Gastroesophageal sphincter (tissue), 4 donors: ENCODE measurements at places on chromosomes 7 and 10. TPM values are rescaled to one million over a fixed set of nuclear protein-coding genes. Genes with fewer than 3 reads are reported as not detected.

DNA sequence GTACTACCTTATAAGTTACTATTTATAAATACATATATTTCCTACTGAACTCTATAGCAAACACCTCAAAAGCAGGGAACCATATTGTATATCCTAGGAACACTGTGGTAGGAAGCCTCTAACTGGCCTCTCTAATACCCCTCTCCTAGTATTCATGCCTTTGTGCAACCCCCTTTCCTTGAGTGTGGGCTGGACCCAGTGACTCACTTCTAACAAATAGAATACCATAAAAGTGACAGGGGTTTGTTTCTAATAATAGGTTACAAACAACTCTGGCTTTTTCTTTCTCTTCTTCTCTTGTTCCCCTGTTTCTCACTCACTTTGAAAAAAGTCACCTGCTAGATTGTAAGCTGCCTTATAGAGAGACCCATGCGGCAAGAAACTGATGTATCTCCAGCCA is 51.6 kb upstream of the MACC1 start:
- ATAC-seq, result no peak

DNA sequence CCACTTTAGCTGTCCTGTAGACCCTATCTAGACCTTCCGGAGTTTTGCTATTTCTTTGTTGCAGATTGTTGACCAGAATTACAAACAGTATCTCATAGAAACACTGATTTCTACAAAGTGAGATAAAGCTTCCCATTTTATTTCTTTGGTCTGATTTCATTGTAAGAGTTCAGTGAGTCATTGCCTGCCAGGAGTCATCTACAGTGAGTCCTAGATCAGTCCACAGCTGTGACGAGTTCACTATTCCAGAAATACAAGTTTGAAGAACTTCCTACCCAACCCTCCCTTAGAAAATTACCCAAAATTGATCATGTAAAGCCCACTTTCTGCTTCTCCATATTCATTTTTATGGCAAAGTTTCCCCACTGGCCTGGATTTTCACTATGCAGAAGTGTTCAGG is 905.5 kb downstream of the CNTNAP2 start:
- ATAC-seq, result no peak

- ATAC-seq, result no peak
Observed at GRCh38 chr10:78875331-78875877, 193.4 kb upstream of the ZMIZ1 start.

DNA sequence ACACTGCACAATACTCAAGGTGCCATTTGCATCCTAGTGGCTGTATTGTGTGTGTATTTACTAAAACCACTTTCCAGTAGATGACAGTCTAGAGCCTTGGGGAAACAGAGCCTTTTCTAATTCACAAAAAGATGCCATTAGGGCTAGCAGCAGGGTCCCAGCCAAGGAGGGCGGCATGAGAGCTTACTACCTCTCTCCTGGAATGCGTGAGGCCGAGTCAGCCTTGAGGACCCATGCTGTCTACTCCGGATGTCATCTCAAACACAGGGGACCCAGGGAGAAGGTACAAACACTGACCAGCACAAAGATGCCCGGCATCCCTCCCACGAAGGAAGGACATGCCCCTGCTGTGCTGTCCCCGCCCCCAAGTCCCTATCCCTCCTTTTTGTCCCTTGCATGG is 65.5 kb downstream of the CYCS start:
- ATAC-seq, result no peak

DNA sequence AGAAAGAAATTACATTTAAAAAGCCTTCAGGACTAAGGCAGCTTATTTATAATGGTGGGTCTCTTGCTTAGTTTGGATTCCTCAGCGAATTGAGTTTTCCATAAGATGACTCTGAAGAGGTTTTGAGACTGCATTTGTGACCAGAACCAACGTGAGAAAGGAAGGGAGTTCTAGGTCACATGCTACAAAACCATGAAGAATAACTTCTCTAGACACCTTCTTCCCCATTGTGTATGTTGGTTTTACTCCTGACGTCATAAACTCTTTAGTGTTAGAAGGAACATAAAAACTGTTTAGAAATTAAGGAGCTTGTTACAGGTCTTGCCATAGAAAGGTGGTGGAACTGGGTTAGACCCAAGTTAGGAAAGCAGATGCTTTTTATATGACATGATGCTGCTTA is 11.1 kb downstream of the PTPN12 start:
- ATAC-seq, result no peak

DNA sequence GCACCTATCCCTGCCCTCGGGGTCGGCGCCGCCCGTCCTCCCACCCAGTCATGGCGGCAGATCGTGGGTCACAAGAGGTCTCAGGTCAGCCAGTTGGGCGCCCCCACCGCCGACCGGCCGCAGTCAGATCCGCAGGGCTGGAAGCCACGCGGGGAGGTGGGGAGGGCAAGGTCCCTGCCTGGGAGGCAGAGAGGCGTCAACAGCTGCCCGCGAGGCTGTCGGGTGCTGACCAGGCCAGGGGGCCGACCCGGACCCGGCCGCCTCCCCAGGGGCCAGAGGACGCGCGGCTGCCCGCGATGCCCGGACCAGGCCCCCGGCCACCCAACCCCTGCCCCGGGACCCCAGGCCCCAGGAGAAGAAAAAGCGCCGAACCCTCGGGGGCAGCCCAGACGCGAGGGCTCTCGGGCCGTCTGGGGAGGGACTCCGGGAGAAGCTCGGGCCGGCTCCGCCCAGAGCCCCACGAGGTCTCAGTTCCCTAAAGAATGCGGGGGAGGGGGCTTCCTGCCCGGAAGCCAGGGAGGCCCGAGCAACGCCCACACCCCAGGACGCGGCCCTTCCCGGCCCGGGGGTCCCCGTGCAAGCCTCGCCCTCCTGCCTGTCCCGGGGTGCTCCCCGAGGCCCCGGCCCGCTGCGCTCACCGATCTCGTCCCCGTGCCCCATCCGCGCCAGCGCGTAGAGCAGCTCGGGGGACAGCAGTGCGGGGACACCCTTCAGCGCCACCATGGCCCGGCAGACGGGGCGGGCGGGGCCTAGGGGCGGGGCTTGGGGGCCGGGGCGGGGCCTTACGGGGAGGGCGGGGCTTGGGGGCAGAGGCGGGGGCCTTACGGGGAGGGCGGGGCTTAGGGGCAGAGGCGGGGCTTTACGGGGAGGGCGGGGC is at the start of gene FUOM:
FUOM (minus strand) TSS at position 735 of the 877 bp plus-strand sequence; CDS start at position 723, 12 bp downstream.
- ATAC-seq, result peak; percentile 60

DNA sequence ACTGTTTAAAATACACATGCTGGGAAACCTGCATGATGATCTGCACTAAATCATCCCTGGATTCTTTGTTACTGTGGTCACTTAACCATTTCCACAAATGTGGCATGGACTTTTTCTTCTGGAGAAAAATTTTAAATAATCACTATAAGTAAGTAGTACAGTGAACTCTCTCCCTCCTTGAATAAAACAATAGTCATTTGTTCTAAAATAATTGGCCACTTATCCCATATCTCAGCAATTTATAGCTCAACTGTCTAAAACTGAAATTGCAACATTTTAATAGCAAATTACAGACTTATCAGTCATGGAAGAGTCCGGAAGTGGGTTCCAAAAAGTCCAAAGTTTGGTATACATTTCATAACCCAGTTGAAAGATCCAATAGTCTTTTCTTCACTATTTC is 90.9 kb downstream of the MTERF1 start:
- no peak for ATAC-seq

DNA sequence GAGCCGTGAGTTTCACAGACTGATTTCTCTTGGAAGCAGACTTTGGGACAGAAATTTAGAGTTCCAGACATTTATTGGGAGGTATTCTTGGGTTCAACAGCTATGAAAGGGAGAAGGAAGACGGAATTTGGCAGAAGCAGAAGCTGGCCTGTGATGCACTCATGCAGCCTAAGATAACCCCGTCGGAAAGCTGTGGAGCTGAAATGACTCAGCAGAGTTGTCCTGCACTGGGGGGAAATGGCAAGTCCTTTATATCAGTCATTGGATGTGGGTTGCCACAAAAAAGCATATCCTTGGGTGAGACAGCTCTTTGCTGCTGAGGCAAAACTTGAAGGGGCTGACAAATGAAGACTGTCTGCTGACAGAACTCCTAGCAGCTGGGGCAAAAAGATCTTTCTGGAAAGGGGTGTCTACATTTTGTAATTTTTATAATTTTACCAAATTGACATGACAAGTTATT is 11.5 kb upstream of the MICU1 start:
- ATAC-seq, result peak; percentile 25

DNA sequence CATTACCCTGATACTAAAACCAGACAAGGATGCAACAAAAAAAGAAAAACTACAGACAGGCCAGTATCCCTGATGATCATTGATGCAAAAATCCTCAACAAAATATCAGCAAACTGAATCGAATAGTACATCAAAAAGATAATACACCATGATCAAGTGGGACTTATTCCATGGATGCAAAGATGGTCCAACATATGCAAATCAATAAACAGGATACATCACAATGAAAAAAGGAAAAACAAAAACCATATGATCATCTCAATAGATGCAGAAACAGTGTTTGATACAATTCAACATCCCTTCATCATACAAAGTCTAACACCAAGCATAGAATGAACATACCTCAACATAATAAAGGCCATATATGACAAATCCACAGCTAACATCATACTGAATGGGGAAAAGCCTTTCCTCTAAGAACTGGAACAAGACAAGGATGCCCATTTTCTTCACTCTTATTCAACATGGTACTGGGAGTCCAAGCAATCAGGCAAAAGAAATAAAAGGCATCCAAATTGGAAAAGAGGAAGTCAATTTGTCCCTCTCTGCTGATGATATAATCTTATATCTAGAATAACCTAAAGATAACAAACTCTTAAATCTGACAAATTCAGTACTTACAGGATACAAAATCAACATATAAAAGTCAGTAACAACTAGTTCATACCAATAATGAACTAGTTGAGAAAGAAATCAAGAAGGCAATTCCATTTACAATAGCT is 48.8 kb upstream of the ASAH2 start:
- no peak for ATAC-seq

DNA sequence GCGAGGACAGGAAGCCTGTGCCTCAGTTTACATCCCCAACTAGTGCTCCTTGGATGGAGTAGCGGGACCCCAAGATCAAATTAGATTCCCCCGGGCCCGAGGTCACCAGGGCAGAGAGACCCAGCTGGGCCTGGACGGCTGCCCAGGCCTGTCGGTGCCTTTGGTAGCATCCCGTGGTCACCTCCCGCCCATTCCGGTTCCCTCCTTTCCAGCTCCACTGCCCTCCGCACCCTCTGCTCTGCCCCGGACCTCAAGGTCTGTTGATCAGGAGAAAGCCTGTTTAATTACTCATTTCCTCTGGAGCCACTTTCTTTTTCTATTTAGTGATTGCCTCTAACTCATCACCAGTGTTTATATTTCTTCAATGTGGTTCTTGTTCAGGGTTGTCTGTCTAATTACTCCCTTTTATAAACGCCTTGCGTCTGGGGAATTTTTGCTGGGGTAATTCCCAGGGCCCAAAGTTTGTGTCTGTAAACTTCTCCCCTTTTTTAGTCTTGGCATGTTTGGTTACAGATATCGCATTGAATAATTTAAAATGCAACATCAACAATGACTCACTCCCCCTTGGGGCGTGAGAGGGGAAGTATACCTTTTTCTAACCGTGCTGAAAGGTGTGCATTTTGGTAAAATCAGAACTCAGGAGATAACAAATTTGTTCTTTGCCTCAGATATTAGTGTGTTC is 1.9 kb downstream of the FOXK1 start:
- no peak for ATAC-seq

- no peak for ATAC-seq
Observed at GRCh38 chr10:11899067-11899876, 76.1 kb downstream of the PROSER2 start.

- ATAC-seq, result peak; percentile 48
Observed at GRCh38 chr10:5628451-5629302, 37.7 kb downstream of the ASB13 start.

Gene RNF32
- 0.35 TPM for total RNA-seq

Gene NME8
- total RNA-seq, result not detected

Gene ITGB8
- total RNA-seq, result 16.2 TPM

GRCh38 chr7:77382532-77382931 is 33.6 kb downstream of the GSAP start:
- no peak for ATAC-seq

- no peak for ATAC-seq
Observed at GRCh38 chr10:17227367-17228090, 512 bp upstream of the VIM start.

DNA sequence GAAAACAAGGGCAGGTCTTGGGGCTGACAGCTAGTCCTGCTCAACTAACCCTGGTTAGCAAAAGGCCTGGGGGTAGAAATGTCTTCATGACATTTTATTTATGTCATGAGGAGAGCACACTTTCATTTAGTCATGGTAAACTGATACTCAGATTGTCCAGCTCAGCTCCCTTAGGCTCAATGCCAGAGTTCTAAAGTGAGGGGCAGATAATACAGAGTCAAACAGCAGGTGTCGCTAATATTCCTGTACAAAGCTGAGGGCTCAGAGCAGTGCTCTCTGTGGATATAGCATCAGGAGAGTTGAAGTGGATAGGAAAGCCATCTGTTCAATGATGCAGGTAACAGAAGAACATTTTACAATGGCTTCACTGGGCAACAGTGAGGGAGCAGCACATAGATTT is 26.8 kb upstream of the CALCR start:
- ATAC-seq, result no peak

GRCh38 chr10:120505866-120506265 is 48.8 kb downstream of the PLPP4 start:
- ATAC-seq, result no peak

DNA sequence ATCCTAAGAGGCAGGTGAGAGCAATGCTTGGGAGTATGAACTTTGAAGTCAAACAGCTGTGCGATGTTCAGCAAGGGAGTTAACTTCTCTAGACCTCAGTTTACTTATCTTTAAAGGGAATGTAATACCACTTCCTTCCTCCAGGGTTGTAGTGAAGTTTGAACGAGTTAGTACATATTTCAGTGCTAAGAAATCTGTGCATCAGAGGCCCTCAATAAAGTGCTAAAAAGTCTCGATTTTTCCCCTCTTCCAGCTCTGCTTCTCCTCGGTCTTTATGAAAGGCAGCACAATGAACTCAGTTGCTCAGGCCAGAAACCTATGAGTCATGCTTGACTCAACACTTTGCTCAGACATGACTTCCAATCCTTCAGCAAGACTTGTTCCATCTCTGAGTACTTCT is 418.9 kb downstream of the MDFIC start:
- no peak for ATAC-seq

GRCh38 chr10:26824015-26824690 is 36.6 kb downstream of the ABI1 start:
- no peak for ATAC-seq

DNA sequence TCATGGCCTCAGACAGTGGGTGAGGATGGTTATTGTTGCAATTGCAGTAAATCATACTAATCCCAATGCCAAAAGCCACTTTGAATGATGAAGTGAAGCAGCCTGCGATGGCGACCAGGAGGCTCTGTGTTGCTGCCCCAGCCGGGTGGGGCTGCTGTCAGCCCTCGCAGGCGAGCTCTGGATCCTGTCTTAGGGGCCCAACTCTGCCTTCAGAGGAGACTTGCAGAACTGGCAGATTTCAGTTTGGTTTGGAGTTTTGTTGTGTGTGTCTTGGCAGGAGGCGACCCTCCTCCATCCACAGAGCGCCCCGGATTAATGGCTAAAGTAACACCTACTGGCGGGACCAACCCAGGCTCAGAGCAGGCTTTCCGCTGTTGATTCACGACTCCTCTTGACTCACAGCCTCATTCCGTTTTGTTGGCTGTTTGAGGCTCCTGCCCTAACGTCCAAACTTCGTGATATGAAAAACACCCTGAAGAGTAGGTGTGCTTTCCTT is 67.9 kb upstream of the BMPER start:
- no peak for ATAC-seq

Gene NANOS1
- total RNA-seq, result 19.9 TPM
